Endothelial cell (in vitro differentiated cells): ENCODE measurements at places on chromosomes 3 and 15.

- DNase-seq, result no peak
Observed at GRCh38 chr3:40190056-40190455, 119.5 kb upstream of the EIF1B start.

- no peak for DNase-seq
Observed at GRCh38 chr15:99929266-99929665, 196.0 kb upstream of the LYSMD4 start.

GRCh38 chr3:39141171-39141995, 12.0 kb downstream of the CSRNP1 start:
- no peak for DNase-seq

DNA sequence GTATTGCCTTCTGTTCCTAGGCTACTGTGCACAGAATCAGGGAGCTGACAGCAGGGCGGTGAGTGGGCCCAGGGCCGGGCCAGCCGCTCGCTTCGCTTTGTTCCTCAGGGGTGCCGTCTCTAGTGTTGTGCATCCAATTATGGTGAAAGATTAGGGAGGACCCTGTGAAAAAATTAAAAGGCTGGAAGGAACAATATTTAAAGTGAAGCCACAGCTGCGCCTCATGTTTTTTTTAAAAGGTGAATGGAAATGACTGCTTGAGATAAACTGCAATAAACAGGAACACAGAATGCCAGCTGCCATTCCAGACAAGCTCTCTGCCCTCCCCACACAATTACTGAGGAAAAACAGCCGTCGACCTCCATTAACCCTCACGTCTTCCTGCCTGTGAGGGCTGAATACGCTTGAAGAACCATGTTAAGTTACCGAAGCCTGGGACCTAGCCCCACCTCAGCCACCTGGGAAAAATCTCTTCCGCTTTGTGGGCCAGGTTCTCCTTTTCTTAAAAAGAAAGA, 132.0 kb upstream of the IL12A start:
- DNase-seq, result peak; percentile 40

GRCh38 chr3:40780291-40780924, 255.6 kb downstream of the ZNF621 start:
- DNase-seq, result peak; percentile 6

GRCh38 chr3:112804021-112804420, 42.6 kb downstream of the CD200R1L start:
- DNase-seq, result no peak

DNA sequence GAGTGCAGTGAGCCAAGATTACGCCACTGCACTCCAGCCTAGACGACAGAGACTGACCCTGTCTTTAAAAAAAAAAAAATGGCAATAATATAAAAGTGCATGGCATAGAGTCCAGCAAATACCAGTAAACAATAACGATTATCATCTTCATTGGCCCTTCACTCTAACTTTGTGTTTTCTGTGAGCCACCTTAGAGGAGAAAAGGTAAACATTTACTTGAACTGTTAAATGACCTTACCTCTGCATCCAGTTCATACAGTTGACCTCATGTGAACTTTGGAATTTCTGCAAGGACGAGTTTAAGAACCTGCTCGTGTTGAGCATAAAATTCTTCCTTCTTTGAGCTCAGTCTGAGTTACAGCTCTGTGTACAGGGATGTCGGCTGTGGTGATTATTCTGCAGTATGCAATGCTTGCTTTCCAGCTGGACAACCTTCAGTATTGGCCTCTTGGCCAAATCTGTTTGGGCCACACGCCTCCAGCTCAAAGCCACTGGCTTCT, 56.6 kb downstream of the RLBP1 start:
- no peak for DNase-seq

DNA sequence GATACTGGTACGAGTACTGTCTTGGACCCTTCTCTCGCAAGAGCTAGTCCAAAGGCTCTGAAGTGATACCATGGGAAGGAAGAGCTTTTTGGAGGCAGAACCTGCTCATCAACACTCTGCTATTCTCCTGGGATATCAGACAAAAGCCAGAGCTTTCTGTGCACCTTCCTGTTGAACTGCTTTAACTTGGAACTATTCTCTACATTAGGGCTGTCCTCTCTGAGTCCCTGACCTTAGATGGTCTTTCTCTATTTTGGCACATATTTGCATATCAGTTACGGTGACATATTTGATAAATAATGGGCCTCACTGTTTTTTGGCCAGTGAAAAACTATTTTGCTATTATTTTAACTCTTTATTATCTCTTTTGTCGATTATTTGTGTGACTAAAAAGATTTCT, 146.9 kb downstream of the TIGIT start:
- no peak for DNase-seq

GRCh38 chr3:188348435-188349244, 194.7 kb downstream of the LPP start:
- DNase-seq, result no peak

- no peak for DNase-seq
Observed at GRCh38 chr3:118636841-118637240, 397.8 kb downstream of the IGSF11 start.

- no peak for DNase-seq
Observed at GRCh38 chr3:150110097-150110496, 139.4 kb upstream of the PFN2 start.

DNA sequence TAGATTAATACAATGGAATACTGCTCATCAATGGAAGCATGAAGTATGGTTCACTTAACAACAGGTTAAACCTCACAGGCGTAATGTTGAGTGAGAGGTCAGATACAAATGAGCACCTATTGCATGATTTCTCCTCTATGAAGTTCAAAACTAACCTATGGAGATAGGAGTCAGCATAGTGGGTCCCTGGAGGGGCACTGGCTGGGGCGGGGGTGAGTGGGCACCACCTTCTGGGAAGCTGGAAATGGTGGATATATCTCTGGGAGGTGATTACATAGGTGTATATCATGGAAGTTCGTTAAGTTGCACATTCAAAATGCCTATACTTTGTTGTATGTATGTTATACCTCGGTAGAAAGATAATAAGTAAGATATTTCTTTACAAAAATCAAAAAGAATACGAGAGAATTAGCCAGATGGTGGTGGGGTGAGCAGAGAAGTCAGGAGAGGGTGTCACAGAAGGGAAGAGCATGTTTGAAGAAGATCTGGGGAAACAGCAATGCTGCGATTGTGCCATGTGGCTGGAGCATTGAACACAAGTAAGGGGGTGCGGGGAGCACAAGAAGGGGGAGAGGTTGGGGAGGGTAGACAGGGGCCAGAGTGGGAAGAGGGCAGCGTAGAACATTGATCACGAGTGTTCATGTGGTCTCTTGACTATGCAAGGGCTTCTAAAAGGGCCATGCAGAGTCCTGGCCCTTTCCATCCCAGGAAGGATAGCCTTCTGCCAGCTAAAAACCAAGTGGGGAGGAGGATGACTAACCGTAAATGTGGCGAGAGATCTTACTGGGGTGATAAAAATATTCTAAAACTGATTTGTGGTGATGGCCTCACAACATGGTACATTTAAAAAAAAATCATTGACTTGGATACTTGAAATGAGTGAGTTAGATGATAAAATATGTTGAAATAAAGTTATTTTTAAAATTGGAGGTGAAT, 30.2 kb downstream of the ITGA11 start:
- no peak for DNase-seq

- DNase-seq, result no peak
Observed at GRCh38 chr15:50828610-50829206, 63.2 kb upstream of the SPPL2A start.

GRCh38 chr3:182246870-182247269, 535.1 kb downstream of the SOX2 start:
- DNase-seq, result no peak

GRCh38 chr3:5798809-5799208, 611.3 kb downstream of the EDEM1 start:
- no peak for DNase-seq

DNA sequence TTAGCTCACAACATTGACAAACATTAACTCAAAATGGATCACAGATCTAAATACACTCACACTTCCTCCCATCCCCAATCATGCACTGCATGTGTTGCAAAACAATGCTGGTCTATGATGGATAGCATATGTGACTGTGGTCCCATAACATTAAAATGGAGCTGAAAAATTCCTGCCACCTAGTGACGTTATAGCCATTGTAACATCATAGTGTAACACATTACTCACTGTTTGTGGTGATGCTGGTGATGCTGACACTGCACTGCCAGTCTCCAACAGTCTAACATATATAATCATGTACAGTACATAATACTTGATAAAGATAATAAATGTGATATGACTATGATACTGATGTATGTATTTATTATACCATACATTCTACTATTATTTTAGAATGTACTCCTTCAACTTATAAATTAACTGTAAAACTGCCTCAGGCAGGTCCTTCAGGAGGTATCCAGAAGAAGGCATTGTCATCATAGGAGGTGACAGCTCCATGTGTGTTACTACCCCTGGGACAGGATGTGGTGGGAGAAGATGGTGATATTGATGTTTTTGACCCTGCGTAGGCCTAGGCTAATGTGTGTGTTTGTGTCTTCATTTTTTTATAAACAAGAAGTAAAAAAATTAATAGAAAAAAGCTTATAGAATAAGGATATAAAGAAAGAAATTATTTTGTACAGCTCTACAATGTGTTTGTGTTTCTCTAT, 41.3 kb downstream of the TXNRD3 start:
- DNase-seq, result no peak

GRCh38 chr15:61857169-61857829, 202.9 kb downstream of the VPS13C start:
- no peak for DNase-seq

- DNase-seq, result no peak
Observed at GRCh38 chr3:161066930-161067329, 38.2 kb downstream of the B3GALNT1 start.

- no peak for DNase-seq
Observed at GRCh38 chr3:110352841-110353604, 718.6 kb upstream of the NECTIN3 start.

DNA sequence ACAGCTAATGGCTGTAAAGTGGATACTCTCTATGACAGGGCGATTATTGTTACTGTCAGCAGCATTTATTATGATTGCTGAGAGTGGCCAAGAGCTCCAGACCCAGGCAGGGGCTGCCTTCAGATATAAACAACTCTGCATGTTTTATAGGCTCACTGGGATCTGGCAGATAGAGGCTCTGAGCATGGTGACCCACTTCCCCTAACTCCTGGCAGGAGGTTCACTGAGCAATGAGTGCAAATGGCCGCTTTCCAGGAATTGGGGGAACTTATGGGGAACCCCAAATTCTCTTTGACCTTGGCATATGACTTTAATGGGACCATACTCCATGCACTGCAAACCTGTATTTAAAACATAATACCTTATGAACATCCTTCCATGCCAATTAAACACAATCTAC, 59.0 kb downstream of the SCN5A start:
- no peak for DNase-seq

DNA sequence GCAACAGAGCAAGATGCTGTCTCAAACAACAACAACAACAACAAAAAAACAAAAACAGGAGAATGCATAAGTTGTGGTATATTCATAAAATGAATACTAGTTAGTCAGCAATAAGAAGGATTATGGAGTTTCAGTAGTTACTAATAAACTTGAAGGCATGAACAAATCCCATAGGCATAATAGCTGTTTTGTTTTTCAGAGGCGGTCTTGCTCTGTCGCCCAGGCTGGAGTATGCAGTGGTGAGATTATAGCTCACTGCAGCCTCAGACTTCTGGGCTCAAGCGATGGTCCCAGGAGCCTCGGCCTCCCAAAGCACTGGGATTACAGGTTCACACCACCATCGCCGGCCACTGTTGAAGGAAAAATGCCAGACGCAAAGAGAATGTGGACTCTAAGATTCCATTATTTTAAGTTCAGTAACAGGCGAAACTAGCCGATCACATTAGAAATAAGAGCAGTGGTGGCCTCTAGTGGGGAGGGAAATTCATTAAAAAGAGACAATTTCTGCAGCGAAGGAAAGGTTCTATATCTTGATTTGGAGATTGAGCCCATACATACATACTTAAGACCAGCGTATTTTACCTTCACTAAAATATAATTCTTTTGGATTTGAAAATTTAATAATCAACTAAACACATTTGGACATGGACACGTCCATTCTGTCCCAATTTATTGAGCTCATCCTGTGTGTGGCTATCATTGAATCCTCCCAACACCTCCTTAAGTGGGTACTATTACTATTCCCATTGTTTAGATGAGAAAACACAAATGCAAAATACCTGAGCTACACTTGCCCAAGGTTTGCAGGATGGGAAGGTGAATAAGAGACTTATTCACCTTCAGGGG, 27.4 kb upstream of the HDAC11 start:
- peak; percentile 45 for DNase-seq

- no peak for DNase-seq
Observed at GRCh38 chr3:55750525-55750924, 263.4 kb upstream of the WNT5A start.

- DNase-seq, result peak; percentile 34
Observed at GRCh38 chr15:88912500-88912921, 668 bp downstream of the MFGE8 start.

DNA sequence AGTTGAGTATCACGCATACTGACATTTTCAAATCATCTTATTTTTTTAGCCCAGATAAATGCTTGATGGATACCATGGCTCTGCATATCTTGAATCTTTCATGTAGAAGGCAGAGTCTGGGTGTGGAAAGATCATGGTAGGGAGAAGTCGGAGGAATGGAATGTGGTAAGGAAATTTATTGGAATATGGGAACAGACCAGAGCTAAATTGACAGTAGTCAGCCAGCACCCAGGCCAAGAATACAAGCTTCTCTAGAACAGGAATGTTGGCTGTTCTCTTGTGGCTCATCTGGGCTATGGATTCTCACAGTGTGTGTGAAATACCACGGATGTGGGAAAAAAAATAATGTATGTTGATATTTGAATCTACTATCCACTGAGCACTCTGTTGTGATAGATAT, 305.7 kb upstream of the COL8A1 start:
- no peak for DNase-seq

DNA sequence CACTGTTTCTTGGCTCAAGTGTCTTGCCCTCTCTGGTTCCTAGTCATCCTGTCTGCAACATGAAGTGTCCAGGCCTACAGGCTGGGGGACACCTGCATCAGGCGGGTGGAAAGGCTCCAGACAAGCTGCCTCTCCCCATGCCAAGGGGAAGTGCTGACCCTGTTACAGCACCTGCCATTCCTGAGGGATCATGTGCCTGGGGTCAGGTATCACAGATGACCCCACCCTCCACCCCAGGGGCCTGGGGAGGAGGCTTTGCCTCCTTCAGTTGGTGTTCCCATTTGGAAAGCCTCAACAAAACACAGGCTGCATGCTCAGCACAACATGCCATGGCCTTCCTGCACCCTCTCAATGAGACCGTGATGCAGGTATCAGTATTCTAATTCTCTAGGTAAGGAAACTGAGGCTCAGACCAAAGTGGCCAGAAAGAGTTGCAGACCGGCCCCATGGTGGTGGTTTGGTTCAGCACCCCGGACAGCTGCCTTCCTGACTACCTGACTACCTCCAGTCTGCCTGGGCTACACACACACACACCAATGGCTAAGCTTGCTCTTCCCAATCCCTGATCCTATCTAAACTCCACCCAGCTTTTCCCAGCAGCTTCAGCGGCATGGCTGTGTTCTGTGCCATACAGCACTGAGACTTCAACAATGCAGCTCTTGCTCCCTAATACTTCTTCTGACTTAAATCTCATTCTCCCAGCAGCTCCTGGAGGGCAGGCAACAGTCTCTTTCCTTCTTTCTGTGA, 69.7 kb upstream of the LINGO1 start:
- DNase-seq, result peak; percentile 70

- DNase-seq, result no peak
Observed at GRCh38 chr3:77906102-77906709, 866.3 kb downstream of the ROBO2 start.
